ENCODE measurements at places on chromosomes 6 and 20.

GRCh38 chr6:150537491-150537890 lies 62.2 kb upstream of the PLEKHG1 start:
- peak; percentile 10 for DNase-seq

DNA sequence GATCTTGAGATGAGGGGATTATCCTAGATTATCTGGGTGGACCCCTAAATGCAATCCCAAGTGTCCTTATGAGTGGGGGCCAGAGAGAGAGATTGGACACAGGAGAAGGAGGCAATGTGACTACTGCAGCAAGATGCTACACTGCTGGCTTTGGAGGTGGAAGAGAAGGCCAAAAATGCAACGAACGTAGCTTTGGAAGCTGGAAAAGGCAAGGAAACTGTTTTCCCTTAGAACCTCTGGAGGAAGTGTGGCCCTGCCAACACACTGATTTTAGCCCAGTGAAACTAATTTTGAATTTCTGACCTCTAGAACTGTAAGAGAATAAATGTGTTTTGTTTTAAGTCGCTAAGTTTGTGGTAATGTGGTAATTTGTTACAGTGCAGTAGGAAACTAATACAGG lies 15.7 kb downstream of the PPARD start:
- DNase-seq: no peak

- DNase-seq: no peak
Measured at GRCh38 chr6:6695625-6696276, 107.2 kb downstream of the LY86 start.

- no peak for DNase-seq
Measured at GRCh38 chr6:114301596-114302219, 41.1 kb downstream of the HS3ST5 start.

- DNase-seq: no peak
Measured at GRCh38 chr6:27096834-27097511, 150.5 kb upstream of the PRSS16 start.

All from cerebellar cortex (tissue), 1 donor.